ENCODE measurements at places on chromosomes 1 and 21. TPM values are rescaled to one million over a fixed set of nuclear protein-coding genes. Genes with fewer than 3 reads are reported as not detected.
A peak's percentile ranks its signal among the peaks of the same experiment; 100 is the strongest.

Gene SPATA45
- polyA plus RNA-seq: not detected

Gene CNKSR1
- polyA plus RNA-seq: 4.2 TPM

Gene DIO1
- polyA plus RNA-seq: 0.08 TPM

Gene S1PR1
- polyA plus RNA-seq: 61.1 TPM

Gene TMPRSS3
- polyA plus RNA-seq: not detected

Gene CCDC17
- polyA plus RNA-seq: 0.54 TPM

Gene NKAIN1
- polyA plus RNA-seq: 0.23 TPM

Gene DRAXIN
- 0.01 TPM for polyA plus RNA-seq

Gene PLXNA2
- 20.0 TPM for polyA plus RNA-seq

Gene SELE
- polyA plus RNA-seq: 5.8 TPM

Gene SPRR2B
- not detected for polyA plus RNA-seq

Gene LMOD1
- 731 TPM for polyA plus RNA-seq

Gene AIRE
- polyA plus RNA-seq: 0.03 TPM

Gene TNFRSF1B
- 30.8 TPM for polyA plus RNA-seq

Gene ROR1
- polyA plus RNA-seq: 5.9 TPM

Gene COA6
- polyA plus RNA-seq: 32.9 TPM

DNA sequence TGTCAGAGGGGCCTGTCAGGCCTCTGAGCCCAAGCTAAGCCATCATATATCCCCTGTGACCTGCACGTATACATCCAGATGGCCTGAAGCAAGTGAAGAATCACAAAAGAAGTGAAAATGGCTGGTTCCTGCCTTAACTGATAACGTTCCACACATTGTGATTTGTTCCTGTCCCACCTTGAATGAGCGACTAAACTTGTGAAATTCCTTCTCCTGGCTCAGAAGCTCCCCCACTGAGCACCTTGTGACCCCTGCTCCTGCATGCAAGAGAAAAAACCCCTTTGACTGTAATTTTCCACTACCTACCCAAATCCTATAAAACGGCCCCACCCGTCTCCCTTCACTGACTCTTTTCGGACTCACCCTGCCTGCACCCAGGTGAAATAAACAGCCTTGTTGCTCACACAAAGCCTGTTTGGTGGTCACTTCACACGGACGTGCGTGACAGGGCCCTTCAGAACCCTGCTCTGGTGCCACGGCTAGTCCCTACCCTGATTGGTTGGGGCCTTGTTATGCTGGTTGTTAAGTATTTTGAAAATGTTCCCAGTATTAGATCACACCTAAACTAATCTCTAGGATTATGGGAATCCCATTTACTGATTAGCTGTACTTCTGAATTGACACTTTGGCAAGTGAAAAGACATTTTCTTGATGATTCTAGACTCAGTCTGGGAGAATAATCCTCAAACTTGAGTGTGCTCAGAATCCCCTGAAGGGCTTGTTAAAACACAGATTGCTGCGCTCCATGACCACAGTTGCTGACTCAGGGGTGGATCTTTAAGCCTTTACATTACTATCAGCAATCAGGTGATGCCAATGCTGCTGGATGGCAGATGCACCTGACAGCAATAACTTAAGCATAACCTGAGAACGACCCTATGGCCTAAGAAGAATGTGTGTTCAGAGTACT, 28.8 kb upstream of the SPATA6 start:
- no peak for DNase-seq

DNA sequence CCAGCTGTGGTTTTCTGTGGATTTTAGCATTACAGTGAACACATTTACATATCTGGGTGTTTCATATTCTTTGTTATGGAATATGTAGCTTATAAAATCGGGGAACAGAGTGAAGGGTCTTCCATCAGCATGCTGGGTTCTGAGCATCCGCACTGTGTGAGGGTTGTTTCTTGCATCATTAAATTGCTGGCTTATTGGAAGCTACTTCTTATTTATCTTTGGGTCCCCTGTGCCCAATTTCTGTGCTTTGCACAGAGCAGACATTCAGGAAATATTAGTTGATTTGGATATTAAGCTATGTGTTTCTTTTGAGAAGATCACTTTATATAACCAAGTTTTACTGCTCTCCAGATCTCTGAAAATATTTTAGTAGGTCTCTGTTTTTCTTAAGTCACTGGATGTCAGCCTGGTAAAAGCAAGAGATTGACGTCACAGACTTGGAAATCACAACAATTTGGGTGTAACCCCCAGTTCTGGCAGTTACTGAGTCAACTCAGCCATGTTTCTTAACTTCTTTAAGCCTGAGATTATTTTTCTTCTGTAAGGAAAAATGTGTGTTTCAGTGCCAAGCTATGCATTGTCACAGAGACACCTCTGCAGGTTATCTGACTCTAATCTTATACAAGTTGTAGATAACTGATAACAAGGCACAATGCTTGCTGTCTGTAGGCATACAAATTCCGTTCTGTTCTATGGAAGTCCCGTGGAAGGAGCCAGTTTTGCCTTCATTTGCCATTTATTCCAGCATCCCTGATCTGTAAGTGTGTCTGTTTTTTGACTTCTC, 258.3 kb upstream of the KAZN start:
- DNase-seq: no peak

GRCh38 chr1:43156026-43156425, 16.1 kb downstream of the EBNA1BP2 start:
- no peak for DNase-seq

- DNase-seq: peak; percentile 69
Measured at GRCh38 chr1:24727501-24728216, 17.6 kb upstream of the CLIC4 start.

GRCh38 chr1:196861429-196861828, 26.4 kb upstream of the CFHR4 start:
- DNase-seq: no peak

GRCh38 chr1:20355828-20356735, 65.4 kb downstream of the VWA5B1 start:
- DNase-seq: no peak

GRCh38 chr1:152786077-152786476, at the start of gene LCE1E:
TSS of gene LCE1E (plus strand) at chr1:152786257. CDS start at chr1:152787300, 1,043 bp downstream.
- no peak for DNase-seq

- no peak for DNase-seq
Measured at GRCh38 chr1:235746245-235746644, 96.7 kb upstream of the GNG4 start.

DNA sequence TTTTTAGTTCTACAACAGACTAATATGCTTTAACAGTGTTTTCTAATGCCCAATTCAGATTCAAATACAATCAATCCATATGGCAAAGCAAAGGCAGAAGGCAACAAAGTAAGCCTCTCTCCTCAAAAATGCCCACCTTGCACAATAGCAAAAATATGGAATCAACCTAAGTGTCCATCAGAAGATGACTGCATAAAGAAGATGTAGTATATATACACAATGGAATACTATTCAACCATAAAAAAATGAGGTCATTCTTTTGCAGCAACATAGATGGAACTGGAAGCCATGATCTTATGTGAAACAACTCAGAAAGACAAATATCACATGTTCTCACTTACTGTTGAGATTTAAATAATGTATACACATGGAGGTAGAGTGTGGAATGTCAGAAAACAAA, 80.7 kb downstream of the EIF4G3 start:
- DNase-seq: no peak

- DNase-seq: no peak
Measured at GRCh38 chr1:55635856-55636255, 420.7 kb upstream of the USP24 start.

- DNase-seq: no peak
Measured at GRCh38 chr1:14724246-14724645, 125.8 kb downstream of the KAZN start.

GRCh38 chr1:16155537-16156410, at the start of gene EPHA2:
TSS of gene EPHA2 (minus strand) at chr1:16156069. CDS start at chr1:16155932, 137 bp downstream.
- DNase-seq: peak; percentile 88

GRCh38 chr21:20220586-20220985, 777.6 kb upstream of the NCAM2 start:
- no peak for DNase-seq

DNA sequence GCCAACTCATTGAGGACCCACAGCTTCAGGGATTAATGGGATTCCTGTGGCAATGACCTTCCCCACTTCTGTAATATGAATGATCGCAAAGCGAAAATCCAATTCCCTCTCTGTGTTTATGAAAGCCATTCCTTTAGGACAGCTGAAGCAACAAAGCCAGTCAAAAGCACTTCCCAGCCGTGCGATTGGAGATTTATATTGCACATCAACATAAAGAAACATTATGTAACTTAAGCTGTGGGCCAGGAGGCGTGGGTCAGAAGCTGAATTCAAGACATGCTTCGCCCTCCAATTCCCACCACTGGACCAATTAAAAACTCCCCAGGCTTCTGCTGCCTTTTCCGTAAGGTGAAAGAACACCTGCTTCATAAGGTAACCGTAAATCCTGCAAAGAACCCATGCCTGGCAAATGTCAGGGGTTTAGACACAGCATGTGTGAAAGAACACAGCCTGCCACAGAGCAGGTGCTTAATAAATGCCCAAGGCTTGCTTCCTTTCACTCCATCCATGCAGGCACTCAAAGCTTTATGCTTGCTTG, 138.9 kb upstream of the SOD1 start:
- DNase-seq: no peak

DNA sequence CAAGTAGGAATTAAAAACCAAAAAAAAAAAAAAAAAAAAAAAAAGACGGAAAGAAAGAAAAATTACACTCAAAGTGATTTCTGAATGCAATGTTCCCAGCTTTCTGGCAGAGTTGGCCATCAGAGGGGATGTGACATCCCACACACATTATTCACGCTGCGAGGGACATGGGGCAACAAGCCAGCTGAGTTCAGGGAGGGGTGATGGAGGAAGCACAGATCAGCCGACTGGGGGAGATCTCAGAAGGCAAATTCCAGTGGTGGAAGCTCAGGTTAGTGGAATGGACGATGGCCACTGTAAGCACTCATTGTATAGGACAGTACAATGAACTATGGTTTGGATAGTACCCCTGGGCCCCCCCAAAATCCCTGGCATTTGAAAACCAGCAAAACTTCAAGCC, 311.9 kb downstream of the PCP4 start:
- DNase-seq: no peak

DNA sequence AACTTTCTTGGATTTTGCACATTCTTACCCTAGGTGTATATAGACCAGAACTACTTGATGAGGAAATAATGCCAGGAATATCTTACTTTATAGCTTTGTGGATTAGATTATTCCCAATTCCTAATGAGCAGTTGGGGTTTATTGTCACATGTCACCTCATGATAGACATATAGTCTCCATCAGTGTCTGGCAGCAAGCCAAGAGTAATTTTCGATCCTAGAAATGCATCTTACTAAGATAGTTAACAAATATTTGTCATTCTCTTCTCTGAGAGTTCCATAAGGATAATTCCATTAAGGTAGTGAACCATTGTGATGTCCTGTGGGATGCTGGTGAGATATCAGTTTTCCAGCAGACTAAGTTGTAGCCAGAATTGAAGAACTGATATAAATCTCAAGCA, 1282.9 kb upstream of the B3GALT2 start:
- no peak for DNase-seq

DNA sequence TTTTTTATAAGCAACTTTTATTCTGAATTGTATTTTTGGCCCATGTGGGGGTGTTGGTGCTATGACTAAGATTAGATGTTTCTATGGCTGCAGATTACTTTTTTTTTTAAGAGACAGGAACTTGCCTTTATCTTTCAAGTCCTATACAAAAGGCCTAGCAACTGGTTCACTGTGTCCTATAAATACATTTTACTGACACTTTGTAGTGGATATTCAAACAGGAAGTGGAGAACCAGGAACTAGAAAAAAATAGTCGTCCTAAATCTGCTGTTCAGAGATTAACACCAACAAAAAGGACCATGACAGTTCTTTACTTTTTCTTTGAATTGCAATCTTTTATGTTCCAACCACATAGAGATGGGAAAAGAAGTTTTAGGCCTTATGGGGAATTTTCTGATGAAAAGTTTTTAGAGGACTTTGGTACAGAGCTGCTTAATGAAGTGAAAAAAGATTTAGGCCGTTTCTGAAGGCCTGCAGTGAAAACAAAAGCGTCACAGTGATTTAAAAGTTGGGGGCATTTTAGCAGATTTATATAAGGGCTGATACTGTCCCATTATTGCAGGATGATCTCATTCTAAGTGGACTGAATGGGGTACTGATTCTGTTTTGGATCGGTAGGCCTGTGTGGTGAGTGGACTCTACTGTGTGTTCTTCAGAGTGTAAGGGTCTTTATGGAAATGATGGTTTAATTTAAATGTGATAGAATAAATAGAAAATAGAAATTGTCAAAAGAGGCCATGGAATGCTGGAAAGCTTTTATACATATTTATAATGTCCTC, 136.4 kb upstream of the DEPDC1 start:
- no peak for DNase-seq

DNA sequence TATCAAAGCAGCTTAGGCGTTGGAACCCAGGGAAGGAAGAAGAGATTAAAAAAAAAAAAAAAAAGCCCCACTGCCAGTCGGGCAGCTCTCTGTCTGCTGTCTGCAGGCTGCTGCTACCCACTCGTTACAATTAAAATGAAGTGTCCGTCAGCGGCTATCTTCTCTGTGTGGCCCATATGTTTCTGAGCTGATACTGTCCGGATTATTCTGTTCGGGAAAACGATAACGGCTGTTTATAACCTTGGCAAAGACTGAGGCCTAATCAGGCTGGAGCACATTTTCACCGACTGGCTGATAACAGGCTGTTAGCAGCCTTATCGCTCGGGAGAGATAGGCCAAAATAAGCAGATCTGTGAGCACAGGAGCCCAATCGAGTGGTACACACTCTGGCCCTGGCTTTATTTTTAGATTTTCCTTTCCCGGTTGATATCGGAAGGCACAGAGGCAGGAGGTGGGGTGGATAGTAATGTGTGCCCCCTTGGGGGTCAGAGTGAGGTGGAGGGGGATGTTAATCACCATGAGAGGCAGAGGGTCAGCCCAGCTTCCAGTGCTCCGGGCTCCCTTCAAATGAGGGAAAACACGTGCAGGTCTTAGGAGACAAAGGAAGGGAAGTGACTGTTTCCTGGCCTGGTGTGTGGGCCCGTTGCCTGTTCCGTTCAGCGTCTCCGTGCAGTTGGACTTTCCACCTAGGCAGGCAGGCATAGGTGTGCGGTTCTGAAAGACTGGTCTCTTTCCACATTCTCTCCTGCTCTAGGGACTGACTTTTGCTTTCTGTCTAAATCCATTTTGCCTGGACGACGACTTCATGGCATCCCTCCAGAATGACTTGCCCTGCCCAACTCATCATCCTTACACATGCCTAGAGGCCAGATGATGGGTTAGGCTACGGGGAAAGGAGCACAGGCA, 153.4 kb downstream of the PBX1 start:
- DNase-seq: no peak

DNA sequence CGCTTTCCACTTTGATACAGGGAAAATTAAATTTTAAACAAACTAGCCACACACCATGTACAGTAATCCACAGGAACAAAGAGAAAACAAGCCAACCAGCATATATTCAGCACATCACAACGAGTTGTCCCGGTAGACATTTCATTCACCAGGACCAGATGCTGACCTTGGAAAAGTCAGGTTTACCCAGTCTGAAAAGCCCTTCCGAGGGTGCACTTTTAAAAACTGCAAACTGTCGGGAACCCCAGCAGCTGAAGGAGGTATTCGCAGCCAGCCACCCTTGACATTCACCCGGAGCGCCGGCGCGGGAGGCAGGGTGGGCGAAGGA, 1.2 kb downstream of the MCOLN3 start:
- no peak for DNase-seq
